ENCODE measurements at places on chromosomes 3 and 15. TPM values are rescaled to one million over a fixed set of nuclear protein-coding genes. Genes with fewer than 3 reads are reported as not detected.

The GOLGA8S gene
- 0.25 TPM for total RNA-seq

The MME gene
- total RNA-seq, result 20.7 TPM

The SNAP23 gene
- 42.9 TPM for total RNA-seq

The OR5H1 gene
- not detected for total RNA-seq

The TRH gene
- 0.28 TPM for total RNA-seq

The ATP10A gene
- 0.51 TPM for total RNA-seq

The CYP19A1 gene
- 124 TPM for total RNA-seq

DNA sequence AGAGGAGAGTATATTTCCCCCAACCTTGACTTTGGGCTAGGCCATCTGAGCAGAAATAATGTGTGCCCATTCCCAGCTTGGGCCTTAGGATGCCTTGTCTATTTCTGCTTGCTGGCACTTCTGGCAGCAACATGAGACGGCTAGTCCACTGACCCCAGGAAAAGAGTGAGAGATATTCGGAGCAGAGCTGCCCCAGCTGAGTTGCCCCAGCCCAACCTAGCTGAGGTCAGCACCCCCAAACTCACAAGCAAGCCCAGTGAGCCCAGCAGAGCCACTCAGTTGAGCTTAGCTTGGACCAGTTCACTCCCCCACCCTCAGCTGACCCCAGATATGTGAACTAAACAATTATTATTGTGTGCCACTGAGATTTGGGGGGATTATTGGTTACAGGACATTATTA is 20.2 kb downstream of the ITGA11 start:
- H3K4me1 ChIP-seq, result no peaks in the 10 kb centered on the region
- no peak overlapping the region for H3K4me3 ChIP-seq
- H3K27ac ChIP-seq, result no peak overlapping the region
- no peaks in the 10 kb centered on the region for H3K27me3 ChIP-seq
- no peaks in the 10 kb centered on the region for H3K36me3 ChIP-seq

- no peak for DNase-seq
- H3K27ac ChIP-seq, result no peak overlapping the region
- no peaks in the 10 kb centered on the region for H3K4me1 ChIP-seq
These were observed 346.2 kb downstream of the SLC9A9 start for GRCh38 chr3:143502081-143502480.

DNA sequence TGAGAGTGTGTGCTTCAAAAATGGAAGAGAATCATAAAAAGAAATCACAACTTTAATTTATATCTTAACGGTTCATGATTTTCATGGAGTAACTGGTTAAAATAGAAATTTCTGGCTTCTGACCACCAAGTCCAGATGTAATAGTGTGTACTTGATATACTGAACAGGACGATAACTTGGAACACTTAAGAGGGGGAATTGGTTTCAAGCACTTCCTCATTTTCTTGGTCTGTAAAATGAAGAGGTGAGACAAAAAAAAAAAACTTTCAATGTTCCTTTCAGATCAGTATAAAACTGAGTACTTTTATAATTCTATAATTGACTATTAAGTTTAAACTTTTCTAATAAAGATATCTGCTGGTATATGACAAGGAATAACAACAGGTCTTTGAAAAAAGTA is 64.0 kb upstream of the TRA2B start:
- H3K4me1 ChIP-seq, result no peaks in the 10 kb centered on the region
- H3K36me3 ChIP-seq, result no peaks in the 10 kb centered on the region
- no peak overlapping the region for H3K27ac ChIP-seq
- no peak overlapping the region for H3K4me3 ChIP-seq

GRCh38 chr3:130345487-130346079 is at the start of gene COL6A5:
TSS of gene COL6A5 (plus strand) at chr3:130345672. CDS start at chr3:130373639, 27,967 bp downstream.
- DNase-seq, result no peak
- H3K36me3 ChIP-seq, result no peaks in the 10 kb centered on the region
- H3K27ac ChIP-seq, result no peak within 1 kb of the TSS
- H3K4me1 ChIP-seq, result no peaks in the 10 kb centered on the region

DNA sequence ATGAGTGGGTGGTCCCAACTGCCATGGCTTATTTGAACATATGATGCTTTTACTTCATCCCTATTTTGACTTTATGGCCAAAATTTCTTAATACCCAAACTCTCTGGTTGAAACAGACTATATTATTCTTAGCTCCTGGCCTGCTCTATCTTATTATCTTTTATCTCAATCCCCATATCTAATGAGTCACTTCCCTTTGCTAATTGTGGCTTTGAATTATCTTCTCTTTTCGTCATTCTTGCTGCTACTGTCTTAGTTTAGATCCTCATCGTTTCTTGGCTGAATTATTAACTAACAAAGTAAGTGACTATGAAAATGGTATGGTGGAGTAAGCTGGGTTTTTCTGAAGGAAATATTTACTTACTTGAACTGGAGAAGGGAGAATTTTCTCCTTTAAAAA is 28.2 kb upstream of the DNAJC19 start:
- H3K4me1 ChIP-seq, result no peaks in the 10 kb centered on the region
- no peaks in the 10 kb centered on the region for H3K27me3 ChIP-seq
- no peak for DNase-seq
- no peak overlapping the region for H3K27ac ChIP-seq
- H3K36me3 ChIP-seq, result no peaks in the 10 kb centered on the region

- H3K27ac ChIP-seq, result no peak overlapping the region
- H3K27me3 ChIP-seq, result no peaks in the 10 kb centered on the region
- no peaks in the 10 kb centered on the region for H3K4me1 ChIP-seq
- no peak for DNase-seq
- H3K4me3 ChIP-seq, result no peak overlapping the region
These were observed 415.8 kb upstream of the GOLIM4 start for GRCh38 chr3:168511428-168512014.

GRCh38 chr3:36244728-36245127 is 135.6 kb upstream of the STAC start:
- H3K27ac ChIP-seq, result no peak overlapping the region
- H3K36me3 ChIP-seq, result no peaks in the 10 kb centered on the region
- DNase-seq, result no peak
- no peak overlapping the region for H3K4me3 ChIP-seq
- H3K27me3 ChIP-seq, result no peaks in the 10 kb centered on the region
- H3K4me1 ChIP-seq, result no peaks in the 10 kb centered on the region

DNA sequence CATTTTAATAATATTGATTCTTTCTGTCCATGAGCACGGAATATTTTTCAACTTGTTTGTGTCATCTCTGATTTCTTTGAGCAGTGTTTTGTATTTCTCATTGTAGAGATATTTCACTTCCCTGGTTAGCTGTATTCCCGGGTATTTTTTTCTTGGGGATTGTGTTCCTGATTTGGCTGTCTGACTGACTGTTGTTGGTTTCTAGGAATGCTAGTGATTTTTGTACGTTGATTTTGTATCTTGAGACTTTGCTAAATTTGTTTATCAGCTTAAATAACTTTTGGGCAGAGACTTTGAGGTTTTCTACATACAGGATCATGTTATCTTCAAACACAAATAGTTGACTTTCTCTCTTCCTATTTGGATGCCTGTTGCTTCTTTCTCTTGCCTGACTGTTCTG is 418.8 kb upstream of the ALCAM start:
- no peaks in the 10 kb centered on the region for H3K4me1 ChIP-seq
- no peak overlapping the region for H3K4me3 ChIP-seq
- H3K27ac ChIP-seq, result no peak overlapping the region
- no peaks in the 10 kb centered on the region for H3K27me3 ChIP-seq

DNA sequence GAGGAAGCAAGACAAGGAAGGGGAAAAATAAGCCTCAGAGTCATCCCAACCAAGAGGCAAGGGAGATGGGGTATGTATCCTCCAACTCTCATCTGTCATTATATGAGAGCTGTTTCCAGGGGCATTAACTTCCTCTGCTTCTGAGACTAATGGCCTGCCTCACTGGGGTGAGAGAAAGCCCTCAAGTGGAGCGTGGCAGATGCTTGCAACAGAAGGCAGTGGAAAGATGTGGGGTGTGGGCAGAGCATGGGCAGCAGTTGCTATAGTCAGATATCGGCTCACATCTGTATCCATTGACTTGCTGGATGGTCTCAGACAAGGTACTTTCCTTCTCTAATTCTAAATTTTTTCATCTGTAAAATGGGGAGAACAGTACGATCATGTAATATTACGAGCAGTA is 81.7 kb upstream of the PLCL2 start:
- DNase-seq, result no peak
- no peaks in the 10 kb centered on the region for H3K36me3 ChIP-seq
- H3K27me3 ChIP-seq, result no peaks in the 10 kb centered on the region
- H3K4me1 ChIP-seq, result no peaks in the 10 kb centered on the region

GRCh38 chr3:127087441-127087840 is 104.5 kb downstream of the PLXNA1 start:
- H3K36me3 ChIP-seq, result no peaks in the 10 kb centered on the region
- no peaks in the 10 kb centered on the region for H3K27me3 ChIP-seq
- H3K4me1 ChIP-seq, result no peaks in the 10 kb centered on the region
- no peak for DNase-seq

GRCh38 chr3:137300703-137301102 is 342.9 kb downstream of the IL20RB start:
- no peak for DNase-seq
- H3K36me3 ChIP-seq, result no peaks in the 10 kb centered on the region
- H3K27ac ChIP-seq, result no peak overlapping the region
- H3K27me3 ChIP-seq, result no peaks in the 10 kb centered on the region
- H3K4me1 ChIP-seq, result no peaks in the 10 kb centered on the region

- H3K4me3 ChIP-seq, result no peak overlapping the region
- H3K27ac ChIP-seq, result no peak overlapping the region
- no peaks in the 10 kb centered on the region for H3K27me3 ChIP-seq
- H3K4me1 ChIP-seq, result no peaks in the 10 kb centered on the region
These were observed 298.8 kb upstream of the CTDSPL start for GRCh38 chr3:37562876-37563275.
